NCI-H2081 (cell line): ENCODE measurements at places on chromosomes 1 and 21.

GRCh38 chr1:4149281-4149680 is 249.2 kb upstream of the C1orf174 start:
- no peak for DNase-seq

GRCh38 chr1:31755850-31756492 is 8.2 kb downstream of the ADGRB2 start:
- DNase-seq: no peak

GRCh38 chr1:4397196-4397595 is 257.2 kb upstream of the AJAP1 start:
- DNase-seq: peak; percentile 34

GRCh38 chr1:34929497-34929852 is at the start of gene DLGAP3:
TSS of gene DLGAP3 (minus strand) at chr1:34929650. CDS start at chr1:34905383, 24,267 bp downstream.
- peak; percentile 53 for DNase-seq

- no peak for DNase-seq
These were observed 3.3 kb upstream of the F3 start for GRCh38 chr1:94544706-94545490.

- DNase-seq: peak; percentile 78
These were observed 18.1 kb downstream of the CFAP45 start for GRCh38 chr1:159881622-159882526.

DNA sequence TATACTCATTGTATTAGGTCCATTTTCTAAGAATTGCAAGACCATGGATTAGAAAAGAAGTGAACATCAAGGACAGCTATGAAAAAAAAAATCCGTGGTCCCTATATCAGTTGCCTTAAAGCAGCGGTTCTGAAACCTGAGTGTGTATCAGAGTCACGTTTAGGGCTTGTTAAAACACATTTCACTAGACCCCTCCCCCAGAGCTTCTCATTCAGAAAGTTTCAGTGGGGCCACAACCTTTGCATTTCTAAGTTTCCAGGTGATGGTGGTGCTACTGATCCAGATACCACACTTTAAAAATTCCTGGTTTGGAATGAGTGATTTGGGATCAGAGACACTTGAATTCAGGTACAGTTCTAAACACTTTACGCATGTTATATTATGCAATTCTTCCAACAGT is 96.1 kb upstream of the PRMT6 start:
- no peak for DNase-seq

GRCh38 chr1:6367381-6368012 is 26.1 kb downstream of the ACOT7 start:
- DNase-seq: no peak

DNA sequence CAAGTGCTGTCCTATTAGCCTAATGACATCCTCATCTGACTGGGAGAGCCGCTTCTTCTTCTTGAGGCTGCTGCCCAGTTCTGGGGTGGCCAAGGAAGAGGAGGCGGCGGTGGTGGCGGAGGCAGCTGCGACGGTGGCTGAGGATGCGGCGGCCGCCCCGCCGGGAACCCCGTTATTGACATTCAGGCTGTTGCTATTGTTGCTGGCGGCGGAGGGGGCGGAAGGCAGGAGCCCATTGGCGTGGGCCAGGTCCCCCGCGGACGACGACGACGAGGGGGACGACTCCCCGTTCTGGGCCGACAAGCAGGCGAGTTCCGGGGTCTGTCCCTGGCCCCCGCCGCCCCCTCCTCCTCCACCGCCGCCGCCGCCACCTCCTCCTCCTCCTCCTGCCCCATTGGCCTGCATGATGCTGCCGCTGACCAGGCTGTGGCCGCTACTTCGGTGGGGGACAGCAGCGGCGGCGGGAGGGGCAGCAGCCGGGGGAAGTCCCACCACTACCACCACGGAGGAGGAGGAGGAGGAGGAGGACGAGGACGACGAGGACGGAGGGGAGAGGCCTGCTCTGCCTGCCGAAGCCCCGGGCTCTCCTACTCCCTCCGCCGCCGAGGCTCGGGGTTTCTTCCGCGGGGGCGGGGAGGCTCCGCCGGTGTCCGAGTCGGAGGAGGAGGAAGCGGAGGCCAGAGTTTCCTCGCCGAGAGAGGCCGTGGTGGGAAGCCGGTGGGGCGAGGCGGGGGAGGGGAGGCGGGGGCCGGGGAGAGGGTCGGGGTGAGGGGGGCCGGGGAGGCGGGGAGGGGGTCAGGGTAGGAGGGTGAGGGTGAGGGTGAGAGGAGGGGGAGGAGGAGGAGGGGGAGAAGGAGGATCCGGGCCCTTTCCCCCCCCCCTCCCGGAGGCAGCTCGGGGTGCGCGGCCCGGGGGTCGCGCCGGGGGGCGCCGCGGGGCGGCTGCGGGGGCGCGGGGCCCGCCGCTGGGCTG is 610 bp downstream of the WDR26 start:
- DNase-seq: peak; percentile 45

- no peak for DNase-seq
These were observed 24.5 kb upstream of the POU2F1 start for GRCh38 chr1:167196166-167196565.

DNA sequence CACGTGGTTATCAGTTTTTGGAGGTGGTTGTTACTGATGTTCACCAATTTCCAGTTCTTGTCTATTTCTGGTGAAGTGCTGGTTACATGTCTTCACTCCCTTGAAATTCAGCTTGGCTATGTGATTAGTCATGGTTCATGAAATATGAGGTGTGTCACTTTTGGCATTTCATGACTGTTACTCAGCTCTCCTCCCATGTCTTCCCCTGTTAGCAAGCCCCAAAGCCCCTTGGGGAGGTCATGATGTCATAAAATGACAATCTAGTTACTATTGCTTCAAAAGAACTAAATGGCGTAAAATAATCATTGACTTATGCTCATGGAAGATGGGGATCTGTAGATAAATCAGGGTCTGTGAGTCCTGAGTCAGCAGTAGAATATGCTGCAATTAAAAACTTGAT is 425.1 kb downstream of the SETD4 start:
- no peak for DNase-seq

DNA sequence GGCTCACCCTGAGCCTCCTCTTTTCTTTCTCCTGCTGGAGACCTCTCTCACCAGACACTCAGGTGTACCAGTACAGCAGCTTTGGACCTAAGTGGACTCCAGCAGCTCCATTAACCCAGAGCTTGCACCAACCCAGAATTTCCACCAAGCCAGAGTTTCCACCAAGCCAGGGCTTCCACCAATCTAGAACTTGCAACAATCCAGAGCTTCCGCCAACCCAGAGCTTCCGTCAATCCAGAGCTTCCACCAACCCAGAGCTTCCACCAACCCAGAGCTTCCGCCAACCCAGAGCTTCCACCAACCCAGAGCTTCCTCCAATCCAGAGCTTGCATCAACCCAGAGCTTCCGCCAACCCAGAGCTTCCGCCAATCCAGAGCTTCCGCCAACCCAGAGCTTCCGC is 23.2 kb downstream of the CRYAA start:
- no peak for DNase-seq

DNA sequence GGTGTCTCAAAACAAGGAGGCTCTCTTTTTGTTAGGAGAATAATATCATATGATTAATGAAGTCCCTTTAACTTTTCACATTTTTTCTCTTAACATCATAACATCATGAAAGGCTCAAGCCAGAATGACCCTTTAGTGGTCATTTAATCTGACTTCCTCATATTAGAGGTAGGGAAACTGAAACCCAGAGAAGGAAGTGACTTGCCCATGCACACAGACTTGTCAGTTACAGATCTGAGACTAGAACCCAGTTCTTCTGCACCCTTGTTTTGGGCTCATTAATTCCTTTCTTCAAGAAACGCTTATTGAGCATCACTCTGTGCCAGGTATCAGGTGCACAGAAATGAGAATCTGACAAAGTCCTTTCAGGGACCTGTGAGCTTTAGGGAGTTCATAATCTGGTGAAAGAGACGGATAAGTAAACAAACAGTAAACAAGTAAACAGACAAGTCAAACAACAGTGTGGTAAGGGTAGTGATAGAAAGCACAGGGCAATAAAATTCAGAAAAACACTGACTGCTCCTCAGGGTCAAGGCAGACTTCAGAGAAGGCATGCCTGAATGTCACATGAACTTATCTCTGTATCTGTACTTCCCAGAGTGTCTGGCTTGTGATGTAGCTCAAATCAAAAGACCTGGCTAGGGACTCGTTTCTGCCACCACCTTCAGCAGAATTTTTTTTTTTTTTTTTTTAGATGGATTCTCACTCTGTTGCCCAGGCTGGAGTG is 38.3 kb upstream of the OSBPL9 start:
- DNase-seq: no peak

GRCh38 chr1:219549215-219549614 is 63.7 kb downstream of the ZC3H11B start:
- DNase-seq: no peak

- no peak for DNase-seq
These were observed 6.4 kb downstream of the SZT2 start for GRCh38 chr1:43396059-43396458.

DNA sequence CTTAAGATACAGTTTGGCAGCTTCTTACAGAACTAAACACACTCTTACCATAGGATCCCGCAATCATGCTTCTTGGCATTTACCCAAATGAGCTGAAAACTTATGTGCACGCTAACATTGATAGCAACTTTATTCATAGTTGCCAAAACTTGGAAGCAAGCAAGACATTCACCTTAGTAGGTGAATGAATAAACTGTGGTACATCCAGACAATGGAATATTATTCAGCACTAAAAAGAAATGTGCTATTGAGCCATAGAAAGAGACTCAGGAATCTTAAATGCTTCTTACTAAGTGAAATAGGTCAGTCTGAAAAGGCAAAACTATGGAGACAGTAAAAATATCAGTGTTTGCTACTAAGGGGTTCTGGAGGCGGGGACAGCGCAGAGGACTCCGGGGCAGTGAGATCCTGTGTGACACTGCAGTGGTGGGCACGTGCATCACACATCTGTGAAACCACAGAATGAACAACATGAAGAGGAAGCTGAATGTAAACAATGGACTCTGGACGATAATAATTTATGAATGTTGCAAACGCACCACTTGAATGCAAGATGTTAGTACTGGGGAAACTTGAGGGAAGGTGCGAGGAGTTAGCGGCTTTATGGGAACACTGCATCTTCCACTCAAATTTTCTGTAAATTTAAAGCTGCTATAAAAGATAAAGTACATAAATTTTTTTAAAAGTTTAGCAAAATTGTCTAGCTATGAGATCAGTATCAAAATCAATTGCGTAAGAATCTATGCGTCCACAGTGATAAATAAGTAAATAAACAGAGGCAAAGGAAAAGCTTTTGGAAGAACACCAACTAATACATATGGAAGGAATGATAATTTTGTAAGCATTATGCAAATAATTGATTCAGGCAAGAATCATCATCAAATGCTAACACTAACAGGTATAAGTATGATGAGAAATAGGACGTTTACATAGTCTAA is 15.4 kb upstream of the SPATC1L start:
- no peak for DNase-seq

DNA sequence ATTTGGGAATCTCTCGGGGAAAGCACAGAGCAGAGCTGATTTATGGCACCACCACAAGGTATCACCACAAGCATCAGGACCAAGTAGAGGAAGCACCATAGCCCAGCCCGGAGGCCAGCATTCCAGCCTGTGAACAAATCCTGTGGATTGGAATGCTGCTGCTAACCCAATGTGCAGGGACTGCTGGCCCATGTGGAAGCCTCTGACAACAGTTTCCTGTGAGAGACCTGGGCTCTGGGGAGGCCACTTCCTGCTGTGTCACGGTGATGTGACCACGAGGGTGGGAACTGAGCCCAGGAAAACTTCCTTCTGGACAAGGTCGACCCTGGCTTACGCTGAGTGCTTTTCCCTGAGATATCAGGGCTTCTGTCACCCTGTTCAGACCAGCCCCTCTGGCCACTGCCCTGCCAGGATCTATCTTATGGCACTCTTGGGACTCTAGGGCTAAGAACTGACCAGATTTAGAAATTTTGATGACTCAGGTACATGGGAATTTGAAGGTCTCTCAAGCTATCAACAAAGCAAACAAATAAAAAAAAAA is 88.3 kb upstream of the NGF start:
- no peak for DNase-seq

DNA sequence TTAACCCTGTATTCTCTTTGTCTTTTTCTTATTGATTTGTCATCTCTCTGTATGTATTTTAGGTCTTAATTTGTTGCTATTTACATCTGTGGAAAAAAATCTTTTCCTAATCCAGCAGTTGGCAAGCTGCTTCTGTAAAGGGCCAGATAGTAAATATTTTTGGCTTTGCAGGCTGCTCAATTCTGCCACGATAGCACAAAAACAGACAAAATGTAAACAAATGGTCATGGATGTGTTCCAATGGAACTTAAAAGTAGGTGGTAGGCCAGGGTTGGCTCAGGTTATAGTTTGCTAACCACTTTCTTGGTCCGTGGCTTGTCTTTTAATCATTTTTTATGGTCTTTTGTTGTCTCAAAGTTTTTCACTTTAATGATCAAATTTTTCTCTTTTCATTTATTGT is 371.8 kb downstream of the HHAT start:
- DNase-seq: peak; percentile 20

GRCh38 chr1:164337885-164338284 is 221.1 kb upstream of the PBX1 start:
- no peak for DNase-seq

DNA sequence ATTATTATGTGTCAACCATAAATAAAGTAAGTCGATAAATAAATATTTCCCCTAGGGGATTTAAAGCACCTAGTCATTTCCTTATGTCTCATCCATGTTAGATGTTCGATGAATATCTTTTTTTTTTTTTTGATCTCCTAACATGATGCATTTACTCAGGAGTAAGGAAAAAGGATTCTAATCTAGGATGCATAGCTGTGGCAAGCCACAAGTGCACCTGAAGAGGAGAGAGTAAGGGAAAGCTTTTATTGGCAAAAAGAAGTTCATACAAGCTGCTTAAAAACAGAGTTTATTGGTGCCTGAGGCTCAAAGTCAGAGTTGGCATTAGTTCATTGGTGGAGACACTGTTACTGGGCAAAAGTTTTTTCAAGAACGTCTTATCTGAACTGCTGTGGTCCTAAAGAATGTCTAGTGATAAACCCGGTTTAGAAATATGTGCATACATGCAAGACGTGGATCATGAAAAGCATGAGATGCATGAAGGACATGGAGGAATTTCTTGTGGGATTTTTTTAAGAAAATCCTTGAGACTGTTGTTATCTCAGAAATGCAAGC is 51.7 kb downstream of the SWT1 start:
- no peak for DNase-seq

- no peak for DNase-seq
These were observed 58.9 kb downstream of the VPS26C start for GRCh38 chr21:37208056-37208721.

DNA sequence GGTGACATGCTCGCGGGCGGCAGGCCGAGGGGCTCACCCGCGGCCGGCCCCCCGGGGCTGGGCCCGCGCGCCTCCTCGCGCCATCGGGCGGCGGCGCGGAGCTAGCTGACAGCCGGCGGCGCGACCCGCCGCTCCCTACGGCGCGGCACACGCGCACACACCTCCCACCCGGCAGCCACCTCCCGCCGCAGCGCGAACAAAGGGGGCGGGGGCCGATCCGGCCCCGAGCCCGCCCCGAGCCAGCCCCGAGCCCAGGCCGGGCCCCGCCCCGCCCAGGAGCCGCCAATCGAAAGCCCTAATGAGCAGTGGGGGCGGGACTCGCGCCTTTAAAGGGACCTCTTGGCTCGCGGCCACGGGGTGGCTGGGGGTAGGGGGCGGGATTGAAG is at the start of gene KIF21B:
KIF21B (minus strand) TSS at position 198 of the 386 bp plus-strand sequence. CDS start 331 bp downstream, outside the sequence.
- DNase-seq: peak; percentile 86
